Aorta (tissue), 5 donors: ENCODE measurements at places on chromosomes 3 and 15.

DNA sequence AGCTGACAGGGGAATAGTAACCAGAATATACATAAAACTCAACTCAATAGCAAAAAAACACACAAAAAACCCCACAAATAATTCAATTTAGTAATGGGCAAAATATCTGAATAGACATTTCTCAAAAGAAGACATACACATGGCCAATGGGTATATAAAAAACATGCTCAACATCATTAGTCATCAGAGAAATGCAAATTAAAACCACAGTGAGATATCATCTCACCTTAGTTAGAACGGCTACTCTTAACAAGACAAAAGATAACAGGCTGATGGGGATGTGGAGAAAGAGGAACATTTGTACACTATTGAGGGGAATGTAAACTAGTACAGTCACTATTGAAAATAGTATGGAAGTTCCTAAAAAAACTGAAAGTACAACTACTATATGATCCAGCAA lies 678.6 kb downstream of the MECOM start:
- DNase-seq: no peak

DNA sequence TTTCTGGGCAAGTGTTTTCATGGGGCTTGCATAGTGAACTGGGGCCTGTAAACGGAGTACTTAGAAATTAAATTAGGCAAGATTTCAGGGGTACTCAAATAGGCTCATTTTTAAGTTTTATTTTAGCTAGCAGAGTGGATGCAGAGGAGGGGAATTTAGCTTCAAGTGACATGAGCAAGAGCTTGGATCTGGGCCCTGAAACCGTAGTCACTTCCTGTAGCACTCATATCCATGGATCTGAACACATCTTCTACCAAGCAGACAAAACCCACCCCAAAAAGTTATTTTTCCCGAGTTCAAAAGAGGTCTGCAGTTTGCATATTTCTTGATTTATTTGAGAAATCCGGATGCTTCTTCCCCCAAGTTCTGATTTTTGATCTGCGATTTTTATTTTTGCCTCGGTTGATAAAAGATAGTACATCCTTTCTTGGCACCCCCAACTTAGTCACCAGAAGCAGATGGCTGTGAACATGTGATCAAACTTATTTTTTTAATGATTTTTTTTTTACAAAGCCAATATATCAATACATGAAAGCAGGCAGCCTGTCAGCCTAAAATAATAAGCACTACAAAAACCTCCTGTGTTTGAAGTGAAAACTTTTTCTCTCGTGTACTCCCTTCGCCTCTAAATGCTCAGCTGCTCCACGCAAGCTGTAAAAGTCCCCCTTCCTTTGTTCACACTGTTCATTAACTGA lies 36.6 kb upstream of the STT3B start:
- DNase-seq: no peak

- no peak for DNase-seq
Measured at GRCh38 chr15:85837881-85838280, 43.2 kb upstream of the KLHL25 start.

DNA sequence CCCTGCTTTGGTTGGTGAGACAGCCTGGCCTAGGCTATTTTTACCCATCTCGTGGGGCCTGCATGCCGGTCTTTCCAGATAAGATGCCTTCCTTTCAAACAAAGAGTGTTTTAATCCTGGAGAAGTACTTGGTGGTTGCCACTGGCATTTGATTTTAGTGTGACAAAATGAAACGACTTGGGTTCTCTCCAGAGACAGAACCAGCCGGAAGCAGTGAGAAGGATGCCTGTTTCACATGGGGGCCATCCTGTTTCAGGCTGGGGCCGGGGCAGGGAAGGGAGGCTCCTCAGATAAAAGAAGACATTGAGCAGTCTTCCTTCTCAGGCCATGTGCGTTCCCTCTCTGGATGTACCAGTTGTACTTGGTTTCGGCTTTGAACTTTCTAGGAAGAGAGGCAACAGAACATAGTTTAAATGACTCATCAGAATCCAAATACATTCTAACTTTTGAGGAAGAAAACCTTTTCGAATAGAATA lies 74.9 kb downstream of the TOP2B start:
- DNase-seq: no peak

DNA sequence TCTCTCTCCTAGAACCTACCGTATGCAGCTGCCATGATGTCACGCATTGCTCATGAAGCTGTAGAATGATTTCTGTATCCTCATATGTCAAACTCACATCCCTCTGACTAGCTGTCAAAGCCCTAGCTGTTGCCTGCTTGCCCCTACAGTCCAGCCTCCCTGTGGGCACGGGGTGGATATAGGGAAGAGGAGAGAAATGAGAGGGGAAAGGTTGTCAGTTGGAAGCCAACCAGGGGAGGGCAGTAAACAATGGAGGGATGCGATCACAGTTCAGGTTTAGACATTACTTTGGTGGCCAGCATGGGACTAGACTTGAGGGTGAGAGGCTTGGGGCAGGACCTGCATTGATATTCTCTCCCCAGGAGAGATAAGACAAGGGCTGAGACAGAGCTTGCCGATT lies 1.7 kb upstream of the HDGFL3 start:
- no peak for DNase-seq

GRCh38 chr15:73957785-73958184 lies 31.5 kb downstream of the LOXL1 start:
- no peak for DNase-seq

GRCh38 chr3:114417265-114417664 lies 123.4 kb downstream of the TIGIT start:
- DNase-seq: no peak

DNA sequence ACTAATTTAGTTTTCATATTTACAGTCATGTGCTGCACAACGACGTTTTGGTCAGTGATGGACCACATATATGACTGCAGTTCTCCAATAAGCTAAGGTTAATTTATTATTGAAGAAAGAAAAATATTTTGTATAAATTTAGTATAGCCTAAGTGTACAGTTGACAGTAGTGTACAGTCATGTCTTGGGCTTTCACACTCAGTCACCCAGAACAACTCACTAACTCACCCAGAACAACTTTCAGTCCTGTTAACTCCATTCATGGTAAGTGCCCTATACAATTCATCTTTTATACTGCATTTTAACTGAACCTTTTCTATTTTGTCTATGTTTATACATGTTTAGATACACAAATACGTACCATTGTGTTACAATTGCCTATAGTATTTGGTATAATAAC lies 3.8 kb upstream of the GABRR3 start:
- no peak for DNase-seq

- no peak for DNase-seq
Measured at GRCh38 chr15:23524816-23525215, 40.7 kb upstream of the MKRN3 start.

- no peak for DNase-seq
Measured at GRCh38 chr3:105774444-105775180, 94.2 kb downstream of the CBLB start.

DNA sequence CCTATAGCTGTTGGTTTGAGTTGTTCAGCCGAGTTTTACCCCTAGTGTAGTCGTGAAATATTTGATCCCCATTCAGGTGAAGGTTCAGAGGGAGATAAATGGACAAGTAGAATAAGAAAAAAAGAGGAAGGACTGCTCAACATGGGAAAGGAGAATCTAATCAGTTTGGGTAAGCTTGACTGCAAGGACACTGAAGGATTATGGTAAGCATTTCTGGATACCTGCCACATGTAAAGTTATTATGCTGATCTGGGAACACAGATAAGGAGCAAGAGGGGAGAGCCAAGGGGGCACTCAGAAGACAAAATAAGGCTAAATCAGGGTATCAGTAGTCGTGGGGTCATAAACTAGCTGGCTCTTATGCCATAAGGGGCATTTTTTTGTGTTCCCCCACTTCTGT lies 49.9 kb downstream of the TFG start:
- no peak for DNase-seq

DNA sequence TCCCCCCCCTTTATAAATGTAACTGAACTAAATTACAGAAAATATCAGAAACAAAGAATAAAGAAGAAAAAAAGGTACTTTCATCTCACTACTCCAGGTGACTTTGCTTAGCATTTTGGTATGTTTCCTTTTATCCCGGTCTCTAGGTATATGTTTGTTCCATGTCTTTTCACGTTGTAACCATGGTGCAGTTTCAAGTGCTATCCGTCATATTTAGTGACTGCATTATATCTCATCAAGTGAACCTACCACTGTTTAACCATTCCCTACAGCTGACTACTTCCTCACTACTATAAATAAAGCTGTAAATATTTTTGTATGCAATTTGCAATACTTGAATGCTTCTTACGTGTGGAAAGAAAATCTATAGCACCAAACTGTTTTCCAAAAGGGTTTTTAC lies 2.2 kb downstream of the BTBD1 start:
- DNase-seq: no peak

GRCh38 chr3:16559653-16560365 lies 45.4 kb downstream of the DAZL start:
- no peak for DNase-seq

DNA sequence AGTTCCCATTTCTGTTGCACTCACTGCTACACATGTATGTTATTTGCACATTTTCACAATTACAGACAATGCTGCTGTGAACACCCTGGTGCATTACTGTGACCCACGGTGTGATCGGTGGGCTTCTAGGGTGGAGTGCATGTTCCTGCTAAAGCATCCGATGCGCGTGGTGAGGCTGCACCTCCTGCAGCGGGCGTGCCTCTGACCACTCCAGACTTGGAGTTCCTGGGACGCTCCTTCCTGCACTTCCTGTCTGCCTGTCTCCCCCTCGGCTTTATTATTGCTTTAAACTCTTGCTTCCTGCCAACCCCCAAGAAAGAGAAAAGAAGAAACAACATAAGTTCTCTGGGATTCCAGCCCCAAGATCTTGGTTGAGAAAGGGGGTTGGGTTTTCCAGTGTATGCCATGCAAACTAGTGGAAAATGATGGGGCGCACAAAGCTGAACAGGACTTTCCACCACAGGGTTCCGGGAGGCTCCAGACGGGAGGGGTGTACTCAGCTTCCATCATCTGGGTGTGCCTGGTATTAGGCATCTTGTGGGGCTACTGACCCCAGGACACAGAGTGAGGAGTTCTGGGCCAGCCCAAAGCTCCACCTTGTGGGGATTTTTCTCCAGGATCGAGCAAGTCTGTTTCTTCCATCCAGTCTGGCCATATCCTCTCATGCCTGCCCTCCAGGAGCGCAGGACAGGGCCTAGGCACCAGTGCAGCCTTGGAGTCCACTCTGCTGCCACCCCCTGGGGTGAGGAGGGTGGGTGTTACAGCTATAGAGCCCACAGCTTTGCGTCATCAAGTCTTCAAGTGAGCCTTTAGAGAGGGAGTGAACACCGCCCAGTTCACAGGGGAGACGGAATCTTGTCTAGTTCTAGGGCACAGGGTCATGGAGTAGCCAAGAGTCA lies 11.2 kb downstream of the RPL32 start:
- DNase-seq: no peak

DNA sequence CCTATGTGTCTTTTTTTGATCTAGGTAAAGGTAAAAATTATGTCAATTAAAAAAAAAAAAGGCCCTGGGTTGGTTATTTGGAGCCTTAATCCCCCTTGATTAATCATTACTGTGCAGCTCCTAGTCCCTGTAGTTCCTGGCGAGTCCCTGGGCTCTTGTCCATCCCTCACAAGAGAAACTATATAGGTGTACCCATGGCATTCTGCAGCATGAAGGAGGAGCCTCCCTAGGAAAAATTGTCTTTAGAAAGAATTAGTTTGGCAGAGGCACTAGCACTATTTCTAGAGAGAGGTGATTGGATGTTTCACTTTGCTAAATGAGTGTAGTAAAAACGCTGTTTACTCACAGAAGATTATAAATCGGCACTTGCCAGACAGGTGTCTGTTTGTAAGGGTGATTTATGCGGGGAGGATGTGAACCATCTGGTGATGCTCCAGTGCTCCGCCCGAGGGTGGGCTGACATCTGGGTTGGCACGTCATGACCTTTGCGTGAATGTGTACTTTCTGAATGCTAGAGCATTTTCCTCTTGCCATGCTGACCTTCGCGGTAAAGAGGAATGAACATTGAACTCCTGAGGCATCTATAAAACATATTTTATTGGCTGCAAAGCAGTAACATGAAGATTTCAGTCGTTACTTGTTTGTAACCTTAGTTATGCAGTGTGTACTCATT lies 12.6 kb downstream of the PLCL2 start:
- no peak for DNase-seq

DNA sequence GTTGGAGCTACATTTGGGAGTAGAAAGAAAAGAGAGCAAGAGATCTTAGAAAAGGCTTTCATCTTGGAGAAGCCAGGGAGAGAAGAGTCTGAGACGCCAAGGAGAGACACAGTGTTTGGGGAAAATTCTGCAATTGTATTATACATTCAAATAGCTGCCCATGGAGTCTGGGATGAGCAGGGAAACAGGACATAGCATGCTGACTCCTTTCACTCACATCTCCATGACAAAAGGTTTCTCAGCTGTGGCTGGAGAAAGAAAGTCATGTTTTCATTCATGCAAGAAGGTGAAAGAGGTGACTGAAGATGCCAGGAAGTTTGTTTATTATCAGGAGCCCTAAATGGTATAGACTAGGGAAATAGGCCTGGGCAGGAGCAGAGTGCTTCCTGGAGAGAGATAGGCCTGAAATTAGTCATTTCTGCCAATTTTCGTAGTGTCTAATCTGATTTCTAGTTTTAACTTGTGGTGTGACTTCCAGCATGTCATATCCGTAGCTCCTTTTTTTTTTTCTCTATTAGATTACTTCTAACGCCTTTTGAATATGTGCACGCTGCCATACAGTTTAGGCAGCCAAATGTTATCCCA lies 34.1 kb downstream of the ACP3 start:
- DNase-seq: no peak

- DNase-seq: no peak
Measured at GRCh38 chr3:17290894-17291293, 406.1 kb downstream of the PLCL2 start.

DNA sequence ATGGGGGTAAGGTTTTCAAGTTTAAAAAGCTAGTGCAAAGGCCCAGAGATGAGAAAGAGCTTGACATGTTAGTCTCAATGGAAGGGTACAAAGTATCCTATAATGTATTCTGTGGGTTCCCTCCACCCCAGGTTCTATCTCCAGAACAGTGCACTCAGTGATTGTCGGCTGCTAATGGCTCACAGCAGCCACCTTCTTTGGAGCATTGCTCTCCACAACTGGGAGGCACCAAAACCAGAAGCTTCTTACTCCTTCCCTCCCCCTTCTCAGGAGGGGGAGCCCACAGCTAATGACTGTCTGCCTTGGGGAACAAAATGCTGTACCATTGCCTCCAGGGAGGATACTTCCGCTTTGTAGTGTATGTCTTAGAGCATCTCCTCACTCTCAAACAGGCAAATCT lies 439.4 kb upstream of the RBMS3 start:
- DNase-seq: no peak

DNA sequence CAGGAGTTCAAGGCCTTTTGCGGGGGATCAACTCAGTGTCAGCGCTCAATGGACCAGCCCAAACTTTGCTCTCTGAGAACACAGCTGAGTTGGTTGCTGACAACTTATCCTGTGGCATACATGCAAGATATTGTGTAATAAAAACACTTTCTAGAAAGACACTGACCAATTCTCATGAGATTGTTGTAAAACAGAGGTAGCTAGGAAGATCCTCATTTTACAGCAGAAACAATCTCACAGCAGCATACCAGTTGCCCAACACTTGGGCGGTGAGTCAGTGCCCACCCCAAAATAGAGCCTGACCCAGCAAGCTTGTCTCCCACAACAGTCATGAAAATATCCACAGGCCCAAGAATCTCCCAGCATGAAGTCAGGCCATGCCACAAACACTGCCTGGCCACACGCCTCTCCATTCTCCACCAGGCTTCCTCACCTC lies 18.2 kb downstream of the KLHL6 start:
- DNase-seq: peak; percentile 78

GRCh38 chr15:44712346-44713005 lies 1.2 kb downstream of the B2M start:
- peak; percentile 83 for DNase-seq

GRCh38 chr3:98528474-98529346 lies 3.1 kb upstream of the GPR15 start:
- DNase-seq: no peak

GRCh38 chr3:123687286-123687685 lies 102.4 kb upstream of the HACD2 start:
- DNase-seq: no peak
